Stimulated activated CD4-positive, alpha-beta T cell treated with anti-CD3 and anti-CD28 coated beads, Interleukin-4, amount 100 ng/mL, for 48 hours (primary cell): ENCODE measurements at places on chromosomes 12 and 14.

GRCh38 chr14:76682367-76682766 lies 78.9 kb upstream of the VASH1 start:
- no peak for DNase-seq

GRCh38 chr12:108198043-108198442 lies 69.0 kb downstream of the WSCD2 start:
- no peak for DNase-seq

DNA sequence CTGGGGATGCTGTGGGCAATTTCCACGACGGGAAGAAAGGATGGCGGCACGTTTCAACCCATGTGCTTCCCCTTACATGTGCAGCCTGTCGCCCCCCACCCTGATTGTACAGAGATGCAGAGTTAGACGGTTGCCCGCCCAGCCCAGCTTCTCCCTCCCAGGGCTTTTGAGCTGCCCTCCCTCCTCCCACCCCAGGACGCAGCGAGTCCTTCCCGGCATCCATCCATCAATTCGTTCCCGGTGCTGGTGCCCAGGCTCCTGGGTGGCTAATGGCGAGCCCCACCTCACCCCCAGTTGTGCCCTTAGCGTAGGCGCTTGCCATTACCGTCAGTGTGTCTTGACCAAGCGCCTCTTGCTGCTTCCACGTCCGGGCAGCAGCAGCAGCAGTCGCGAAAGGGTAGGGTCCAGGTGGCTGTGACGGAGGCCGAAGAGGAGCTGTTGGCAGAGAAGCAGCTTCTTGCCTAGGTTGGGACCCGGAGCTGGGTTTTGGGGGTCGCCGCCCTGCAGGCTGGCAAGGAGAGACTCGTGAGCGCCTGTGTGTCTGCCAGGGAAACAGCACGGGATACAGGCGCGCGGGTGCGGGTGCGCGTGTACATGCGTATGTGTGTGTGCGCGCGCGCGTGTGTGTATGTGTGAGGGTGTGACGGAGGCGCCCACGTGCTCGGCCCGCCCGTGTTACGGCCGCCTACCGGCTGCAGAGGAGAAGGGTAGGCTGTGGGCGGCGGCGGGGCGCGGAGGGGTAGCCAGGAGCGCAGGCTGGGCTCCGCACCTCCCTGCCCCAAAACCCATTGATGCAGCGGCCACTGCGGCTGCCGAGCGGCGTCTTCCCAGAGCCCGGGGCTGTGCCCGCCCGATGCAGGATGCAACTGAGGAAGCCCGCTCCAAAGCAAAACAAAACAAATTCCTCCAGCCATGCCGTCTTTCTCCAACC lies at the start of gene SLC6A15:
SLC6A15 (minus strand) TSS at position 602 of the 931 bp plus-strand sequence. CDS start 20,679 bp downstream, outside the sequence.
- DNase-seq, result no peak

- no peak for DNase-seq
Measured at GRCh38 chr12:42382013-42382696, 56.2 kb downstream of the PPHLN1 start.

- no peak for DNase-seq
Measured at GRCh38 chr12:103144278-103144677, 186.8 kb downstream of the ASCL1 start.

- DNase-seq, result no peak
Measured at GRCh38 chr12:131116468-131117117, 162.9 kb downstream of the ADGRD1 start.

- no peak for DNase-seq
Measured at GRCh38 chr14:30389134-30389876, 169.7 kb upstream of the G2E3 start.

GRCh38 chr14:38079268-38079667 lies 128.4 kb upstream of the SSTR1 start:
- no peak for DNase-seq

DNA sequence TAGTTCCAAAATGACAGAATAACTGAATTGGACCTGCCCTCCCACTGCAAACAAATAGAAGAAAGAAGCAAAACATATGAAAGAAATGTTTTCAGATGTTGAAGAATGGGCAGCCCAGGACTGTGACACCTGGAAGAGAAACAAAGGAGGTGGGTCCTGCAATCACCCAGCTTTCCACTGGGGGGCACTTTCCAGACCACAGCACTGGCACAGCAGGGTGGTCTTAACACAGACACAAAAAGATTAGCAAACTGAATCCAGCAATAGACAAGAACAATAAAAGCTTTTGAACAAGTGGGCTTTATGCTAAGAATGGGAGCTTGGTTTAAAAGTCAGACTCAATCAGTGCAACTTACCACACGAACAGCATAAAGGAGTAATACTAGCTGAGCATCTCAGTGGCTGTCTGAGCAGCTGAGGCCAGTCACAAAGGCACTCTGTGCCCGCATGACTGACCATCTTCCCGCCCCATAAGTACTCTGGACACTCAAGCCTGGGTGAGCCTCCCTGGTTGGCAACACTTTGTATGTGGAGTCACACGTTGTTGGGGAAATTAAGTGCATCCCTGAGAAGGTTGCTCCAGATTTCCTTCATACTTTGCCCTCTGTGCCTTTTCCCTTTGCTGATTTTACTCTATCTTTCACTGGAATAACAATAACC lies 27.7 kb downstream of the JKAMP start:
- DNase-seq, result no peak

DNA sequence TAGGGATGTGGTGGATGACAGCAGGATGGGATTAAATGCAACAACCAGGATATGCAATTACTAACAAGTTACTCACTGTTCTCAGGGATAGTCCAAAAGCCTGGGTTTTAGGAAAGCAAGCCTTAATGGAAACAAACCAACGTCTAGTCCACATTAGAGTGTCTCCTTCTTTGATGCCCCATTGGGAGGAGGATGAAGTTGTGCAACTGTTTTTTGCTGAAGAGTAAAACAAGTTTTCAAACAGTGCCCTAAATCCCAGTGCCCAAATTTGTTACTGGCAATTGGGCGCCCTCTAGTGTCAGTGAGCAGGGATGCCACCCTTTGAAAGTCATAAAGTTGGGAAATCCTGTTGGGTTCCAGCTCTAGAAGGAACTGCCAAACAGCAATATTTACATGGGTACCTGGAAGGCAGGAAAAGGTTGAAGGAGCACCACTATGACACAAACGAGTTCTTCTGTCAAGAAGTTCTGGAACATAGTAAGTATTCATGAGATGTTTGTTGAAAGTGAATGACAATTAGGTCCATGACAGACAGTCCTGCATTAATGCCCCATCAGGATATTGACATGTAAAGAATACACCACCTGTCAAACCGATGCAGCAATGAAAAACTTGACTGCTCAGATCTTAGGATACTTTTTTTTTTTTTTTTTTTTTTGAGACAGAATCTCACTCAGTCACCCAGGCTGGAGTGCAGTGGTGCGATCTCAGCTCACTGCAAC lies 11.1 kb upstream of the DPF3 start:
- DNase-seq, result no peak

- no peak for DNase-seq
Measured at GRCh38 chr12:30613119-30613830, 82.4 kb downstream of the IPO8 start.

GRCh38 chr14:90456551-90456950 lies 59.7 kb downstream of the CALM1 start:
- no peak for DNase-seq

- no peak for DNase-seq
Measured at GRCh38 chr12:57940052-57940914, 1.1 kb upstream of the ATP23 start.

DNA sequence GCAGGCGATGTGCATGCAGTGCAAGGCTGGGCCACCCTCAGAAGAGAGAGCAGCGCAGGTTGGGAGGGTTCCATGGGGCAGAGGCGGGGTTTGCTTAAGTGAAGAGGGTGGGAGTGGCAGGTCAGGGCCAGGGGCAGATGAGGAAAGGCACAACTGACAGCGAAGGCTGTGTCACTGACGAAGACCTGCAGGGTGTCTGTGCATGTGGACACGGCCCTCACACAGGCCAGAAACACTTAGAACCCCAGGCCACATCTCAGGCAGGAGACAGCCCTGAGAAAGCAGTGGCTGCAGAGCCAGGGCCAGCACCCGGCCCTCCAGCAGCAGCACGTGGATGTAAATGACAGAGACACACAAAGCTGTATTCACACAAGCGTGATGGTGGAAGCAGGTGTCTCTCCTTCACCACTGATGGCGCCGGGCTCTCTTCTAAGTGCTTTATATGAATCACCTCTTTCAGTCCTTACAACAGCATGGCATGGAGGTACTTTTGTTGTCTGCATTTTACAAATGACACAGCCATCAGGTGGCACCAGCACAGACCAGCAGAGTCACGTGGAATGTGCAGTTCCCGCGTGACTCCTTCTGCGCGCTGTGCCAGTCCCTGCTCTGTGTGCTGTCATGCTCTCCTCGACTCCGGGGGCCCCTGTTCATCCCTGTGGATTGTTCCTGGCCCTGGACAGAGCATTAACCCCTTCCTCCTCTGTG lies 54.6 kb downstream of the TSPAN11 start:
- DNase-seq, result no peak

GRCh38 chr14:60085085-60085484 lies 6.6 kb upstream of the PCNX4 start:
- no peak for DNase-seq

DNA sequence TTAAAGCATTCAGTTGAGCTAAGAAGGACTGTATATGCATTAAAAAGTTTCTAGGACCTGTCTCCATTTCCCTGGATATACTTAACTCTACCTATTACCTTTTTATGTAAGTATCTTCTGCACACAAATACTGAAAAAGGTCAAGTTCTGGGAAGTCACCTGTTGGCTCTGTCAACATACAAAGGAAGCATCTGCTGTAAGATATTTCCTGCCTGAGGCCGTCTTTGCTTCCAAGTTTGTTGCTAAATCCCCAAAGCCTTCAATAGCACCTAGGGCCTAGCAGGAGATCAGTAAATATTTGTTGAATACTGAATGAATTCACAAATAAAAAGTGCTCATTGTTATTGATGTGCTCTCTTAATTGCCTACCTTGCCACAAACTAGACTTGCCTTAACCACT lies 188.4 kb downstream of the DUSP6 start:
- no peak for DNase-seq

DNA sequence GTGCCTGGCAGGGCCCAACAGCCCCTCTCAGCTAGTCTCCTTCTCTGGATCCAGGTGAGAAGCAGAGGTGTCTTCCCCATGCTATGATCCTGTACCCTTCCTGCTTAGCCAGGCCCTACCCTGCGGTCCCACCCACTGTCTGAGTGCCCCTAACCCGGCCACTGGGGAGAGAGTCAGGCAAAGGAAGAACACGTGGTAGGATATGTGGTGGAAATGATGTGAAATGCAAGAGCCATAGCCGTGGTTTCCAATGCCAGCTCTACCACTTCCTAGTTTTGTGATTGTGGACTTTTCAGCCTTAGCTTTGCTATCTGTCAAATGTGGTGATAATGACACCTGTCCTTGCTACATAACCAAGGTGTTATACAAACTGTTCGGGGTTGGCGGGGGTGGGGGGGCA lies 15.8 kb downstream of the KRT2 start:
- DNase-seq, result no peak

DNA sequence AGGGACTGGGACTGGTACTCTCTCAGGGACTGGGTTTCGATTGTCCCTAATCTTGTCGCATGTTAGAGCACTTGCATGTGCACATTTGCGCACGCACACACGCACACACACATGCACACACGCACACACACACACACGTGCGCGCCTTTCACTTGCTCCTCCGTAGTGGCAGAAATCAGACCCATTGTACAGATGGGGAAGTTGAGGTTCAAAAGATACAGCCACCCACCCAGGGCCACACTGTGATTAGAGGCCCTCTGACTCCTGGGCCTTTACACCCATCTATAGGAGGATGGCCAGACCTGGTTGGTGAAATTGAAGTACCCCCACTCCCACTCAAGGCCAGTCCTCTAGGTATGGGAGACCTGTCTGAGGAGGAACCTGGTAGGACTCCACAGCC lies 167.8 kb upstream of the LHX5 start:
- no peak for DNase-seq

DNA sequence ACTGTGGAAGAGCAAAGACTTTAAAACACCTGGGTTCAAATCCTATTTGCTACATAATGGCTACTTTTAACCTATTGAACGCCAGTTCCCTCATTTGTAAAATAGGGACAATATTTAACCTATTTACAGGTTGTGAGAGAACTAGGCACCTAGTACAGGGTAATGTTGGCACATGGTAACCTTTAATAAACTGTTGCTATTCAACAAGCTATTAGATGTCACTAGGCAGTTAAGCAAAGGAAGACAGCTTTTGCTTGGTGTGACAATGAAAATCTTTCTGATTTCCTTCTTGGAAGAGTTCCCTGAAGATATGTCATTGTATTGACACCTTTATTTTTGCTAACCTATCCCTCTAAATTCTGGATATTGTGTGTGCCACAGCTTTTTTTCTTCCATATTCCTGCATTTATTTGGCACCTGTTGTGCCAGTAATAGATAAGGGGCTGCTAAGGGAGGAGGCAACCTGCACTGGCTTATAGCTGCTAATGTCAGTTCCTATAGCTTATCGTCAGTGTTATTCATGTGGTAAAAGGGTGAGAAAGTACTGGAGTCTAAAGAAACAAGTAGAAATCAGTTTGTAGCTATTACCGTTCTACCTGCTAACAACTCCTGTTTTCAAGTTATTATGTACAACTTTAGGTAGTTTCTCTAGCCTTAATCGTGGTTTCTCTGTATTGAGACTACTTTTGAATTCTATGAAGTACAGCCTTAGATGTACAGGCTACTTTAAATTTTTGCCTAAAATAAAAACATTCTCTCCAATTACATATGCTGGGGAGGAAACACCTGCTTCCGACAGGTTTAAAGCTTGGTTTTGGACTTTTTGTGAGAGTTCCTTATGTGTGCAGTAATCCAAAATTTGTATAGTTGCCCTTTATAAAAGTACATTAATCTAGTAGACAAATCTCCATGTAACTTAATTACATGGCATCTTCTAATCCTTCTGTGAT lies 24.3 kb downstream of the HIF1A start:
- no peak for DNase-seq

DNA sequence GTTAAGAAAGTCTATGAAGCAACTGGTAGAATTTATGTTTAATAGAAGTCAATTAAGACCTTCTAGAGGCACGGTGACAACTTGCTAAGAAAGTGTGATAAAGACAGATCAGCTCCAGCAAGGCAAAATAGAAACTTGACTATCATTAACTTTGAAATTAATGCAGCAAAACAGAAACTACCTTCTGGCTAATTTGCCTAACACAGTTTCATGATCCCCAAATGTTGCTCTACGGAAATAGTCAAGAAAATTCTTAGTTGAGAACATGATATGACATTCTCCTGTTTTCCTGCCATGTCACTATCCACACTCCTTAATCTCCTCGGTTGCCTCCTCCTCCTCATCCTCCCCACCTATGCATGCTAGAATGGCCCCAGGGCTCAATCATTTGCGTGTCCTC lies 4.2 kb downstream of the DENND5B start:
- no peak for DNase-seq

- no peak for DNase-seq
Measured at GRCh38 chr12:57171668-57172067, 24.2 kb upstream of the LRP1-AS start.

- DNase-seq, result no peak
Measured at GRCh38 chr12:31899109-31899508, 60.1 kb upstream of the RESF1 start.

DNA sequence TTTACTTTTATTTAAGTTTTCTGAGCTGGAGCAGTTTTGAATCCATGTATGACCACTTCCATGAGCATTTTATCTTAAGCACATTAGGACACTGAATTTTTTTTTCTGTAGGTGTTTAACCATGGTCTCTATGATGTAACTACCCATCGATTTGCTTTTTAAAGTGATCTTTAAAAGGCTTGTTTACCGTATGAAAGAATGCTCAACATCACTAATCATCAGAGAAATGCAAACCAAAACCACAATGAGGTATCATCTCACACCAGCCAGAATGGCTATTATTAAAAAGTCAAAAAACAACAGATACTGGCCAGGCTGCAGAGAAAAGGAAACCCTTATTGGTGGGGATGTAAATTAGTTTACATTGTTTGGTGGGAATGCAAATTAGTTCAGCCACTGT lies 23.0 kb downstream of the GLRX5 start:
- no peak for DNase-seq
